ENCODE measurements at places on chromosomes 5 and 9.

- DNase-seq: no peak
Observed at GRCh38 chr5:56273376-56273955, 40.3 kb upstream of the ANKRD55 start.

DNA sequence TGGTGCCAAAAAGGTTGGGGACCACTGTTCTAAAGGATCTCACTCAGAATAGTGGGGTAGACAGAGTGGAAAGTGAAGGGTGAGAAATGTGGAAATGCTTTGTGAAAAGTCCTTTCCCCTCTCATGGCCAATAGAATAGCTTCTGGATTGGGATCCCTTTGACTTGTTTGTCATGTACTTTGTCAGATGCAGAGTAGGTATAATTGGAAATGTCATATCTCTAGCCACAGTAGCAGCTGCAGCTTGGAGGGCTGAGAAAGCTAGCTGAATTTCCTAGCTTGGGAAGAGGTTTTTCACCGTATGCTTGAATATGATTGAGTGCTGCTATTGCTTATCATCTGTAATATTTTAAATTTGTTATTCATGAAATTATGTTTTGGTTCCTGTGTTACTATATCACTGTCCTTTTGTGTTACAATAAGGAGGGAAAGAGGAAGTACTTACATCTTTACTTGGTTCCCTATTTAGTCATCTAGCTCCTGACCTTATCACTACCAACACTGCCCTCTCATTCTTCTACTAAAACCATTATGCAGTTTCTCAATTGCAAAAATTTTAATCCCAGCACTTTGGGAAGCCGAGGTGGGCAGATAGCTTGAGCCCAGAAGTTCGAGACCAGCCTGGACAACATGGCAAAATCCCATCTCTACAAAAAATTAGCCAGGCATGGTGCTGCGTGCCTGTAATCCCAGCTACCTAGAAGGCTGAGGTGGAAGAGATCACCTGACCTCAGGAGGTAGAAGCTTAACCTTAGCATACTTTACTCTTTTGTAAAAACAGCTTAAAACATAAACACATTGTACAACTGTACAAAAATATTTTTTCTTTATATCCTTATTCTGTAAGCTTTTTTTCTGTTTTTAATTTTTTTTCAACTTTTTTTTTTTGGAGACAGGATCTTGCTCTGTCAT is 12.4 kb downstream of the SLC30A5 start:
- no peak for DNase-seq

DNA sequence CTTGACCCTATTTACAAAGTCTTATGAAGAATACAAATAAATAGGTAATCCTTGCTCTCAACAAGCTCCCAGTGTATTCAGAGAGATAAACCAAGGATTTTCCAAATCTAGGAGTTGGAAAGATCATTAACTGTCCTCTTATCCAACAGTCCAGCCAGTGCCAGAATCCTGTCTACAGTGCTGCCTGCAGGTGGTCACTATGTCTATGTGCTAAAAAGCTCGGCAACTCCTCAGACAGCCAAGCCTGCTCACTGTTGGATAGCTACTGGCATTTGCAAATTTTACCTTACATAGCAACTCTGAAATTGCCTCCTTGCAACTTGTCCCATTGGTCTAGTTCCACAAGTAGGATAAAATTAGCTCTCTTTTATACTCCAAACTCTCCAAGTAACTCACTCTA is 187.4 kb downstream of the DCP2 start:
- no peak for DNase-seq

GRCh38 chr5:16870878-16871277 is 65.2 kb downstream of the MYO10 start:
- no peak for DNase-seq

DNA sequence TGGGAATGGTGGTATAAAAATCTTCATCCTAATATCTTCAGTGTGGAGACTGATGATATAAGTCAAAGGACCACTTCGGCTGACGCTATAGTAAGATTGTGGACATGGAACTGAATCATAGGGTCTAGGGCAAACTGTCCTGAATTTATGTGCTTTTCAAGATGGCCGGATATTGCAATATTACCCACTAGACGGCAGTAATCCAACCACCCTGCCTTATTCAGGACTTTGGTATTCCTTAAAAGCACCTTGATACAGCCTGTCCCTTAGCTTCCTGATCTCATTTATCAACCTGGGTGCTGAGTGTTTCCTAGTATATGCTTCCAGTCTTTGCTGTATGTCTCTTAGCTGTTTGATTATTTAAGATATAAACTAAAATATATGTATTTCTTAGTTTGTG is 71.2 kb upstream of the COX7C start:
- DNase-seq: no peak

DNA sequence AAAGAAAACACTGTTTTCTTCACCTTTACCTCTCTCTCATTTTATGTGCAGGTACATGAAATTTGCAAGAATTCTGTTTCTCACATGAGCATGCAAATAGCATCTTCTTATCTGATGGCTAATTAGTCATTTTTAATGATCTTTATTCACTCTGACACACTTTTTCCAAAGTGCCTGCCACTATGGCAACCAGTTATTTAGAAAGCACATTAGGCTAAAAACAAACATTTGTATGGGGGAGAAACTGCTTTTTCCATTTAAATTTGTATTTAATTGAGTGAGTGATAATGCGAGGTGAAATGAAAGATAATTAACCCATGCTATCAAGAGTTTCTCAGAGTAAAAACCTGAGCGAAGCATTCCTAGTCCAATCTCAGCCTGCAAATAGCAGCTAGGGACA is 365.0 kb downstream of the MAT2B start:
- no peak for DNase-seq

DNA sequence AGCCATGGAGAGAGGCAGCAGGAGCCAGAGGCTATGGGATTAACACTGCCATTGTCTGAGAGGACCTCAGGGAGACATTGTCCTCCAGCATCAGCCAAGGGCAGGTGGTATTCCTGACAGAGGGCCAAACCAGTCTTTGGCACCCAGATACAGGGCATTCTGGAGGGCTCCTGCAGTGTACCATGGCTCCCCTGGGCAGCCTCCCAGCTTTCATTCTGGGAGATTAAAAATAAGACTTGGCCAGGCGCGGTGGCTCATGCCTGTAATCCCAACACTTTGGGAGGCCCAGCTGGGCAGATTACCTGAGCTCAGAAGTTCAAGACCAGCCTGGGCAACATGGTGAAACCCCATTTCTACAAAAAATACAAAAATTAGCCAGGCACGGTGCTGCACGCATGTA is 4.2 kb downstream of the MTAP start:
- DNase-seq: no peak

- no peak for DNase-seq
Observed at GRCh38 chr9:129676975-129677374, 11.5 kb downstream of the PRRX2 start.

DNA sequence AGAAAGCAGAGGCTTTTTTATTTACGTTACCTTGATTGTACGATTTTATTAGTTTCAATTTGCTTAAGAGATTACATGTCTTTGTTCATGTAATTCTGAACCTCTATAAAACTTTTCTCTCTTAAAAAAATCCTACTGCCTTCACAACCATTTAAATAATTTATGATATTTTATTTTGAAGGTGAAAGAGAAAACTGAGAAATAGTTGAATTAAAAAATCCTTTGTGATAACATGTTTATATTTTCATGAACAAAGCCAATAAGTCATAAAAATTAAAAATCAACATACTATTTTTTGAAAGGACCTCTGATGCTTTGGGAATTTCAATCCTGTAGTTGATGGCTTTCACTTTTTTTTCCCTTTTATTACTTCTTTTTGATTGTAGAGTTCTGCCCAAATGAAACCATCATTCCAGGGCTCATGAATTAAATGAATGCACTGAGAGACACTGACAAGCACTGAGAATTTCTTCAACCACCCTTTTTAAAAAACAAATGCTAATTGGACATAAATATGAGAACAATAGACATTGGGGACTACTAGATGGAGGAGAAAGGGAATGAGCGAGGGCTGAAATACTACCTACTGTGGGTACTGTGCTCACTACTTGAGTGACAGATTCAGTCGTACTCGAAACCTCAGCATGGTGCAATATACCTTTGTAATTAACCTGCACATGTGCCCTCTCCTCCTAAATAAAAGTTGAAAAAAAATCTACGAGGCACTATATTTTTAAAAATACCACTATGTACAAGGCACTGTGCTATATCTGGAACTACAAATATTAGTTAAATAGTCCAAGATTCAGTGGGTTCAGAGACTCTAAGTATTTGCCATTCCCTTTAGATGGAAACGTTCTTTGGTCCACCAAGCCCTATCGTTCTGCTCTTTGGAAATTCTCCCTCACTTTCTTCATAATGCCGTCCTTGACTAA is 5.9 kb downstream of the CDKN2A start:
- no peak for DNase-seq

DNA sequence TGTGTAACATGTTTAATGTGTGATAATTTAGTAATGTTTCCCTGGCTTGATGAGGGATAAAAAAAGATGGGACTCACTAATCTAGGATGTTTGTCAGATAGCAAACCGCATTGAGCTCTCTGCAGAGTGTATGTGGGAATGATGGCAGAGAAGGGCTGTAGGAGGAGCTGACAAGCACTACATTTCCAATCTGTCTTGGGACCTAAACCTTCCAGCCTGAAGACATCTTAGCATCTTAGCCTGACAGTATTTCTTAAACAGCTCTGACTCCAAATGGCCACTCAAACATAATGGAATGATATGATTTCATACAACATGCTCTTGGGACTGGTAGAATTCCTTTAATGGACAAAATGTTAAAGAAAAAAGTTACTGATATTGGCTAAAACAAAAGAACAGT is 116.7 kb downstream of the PPP2R2B start:
- no peak for DNase-seq

- no peak for DNase-seq
Observed at GRCh38 chr5:57028161-57028560, 76.2 kb upstream of the MIER3 start.

DNA sequence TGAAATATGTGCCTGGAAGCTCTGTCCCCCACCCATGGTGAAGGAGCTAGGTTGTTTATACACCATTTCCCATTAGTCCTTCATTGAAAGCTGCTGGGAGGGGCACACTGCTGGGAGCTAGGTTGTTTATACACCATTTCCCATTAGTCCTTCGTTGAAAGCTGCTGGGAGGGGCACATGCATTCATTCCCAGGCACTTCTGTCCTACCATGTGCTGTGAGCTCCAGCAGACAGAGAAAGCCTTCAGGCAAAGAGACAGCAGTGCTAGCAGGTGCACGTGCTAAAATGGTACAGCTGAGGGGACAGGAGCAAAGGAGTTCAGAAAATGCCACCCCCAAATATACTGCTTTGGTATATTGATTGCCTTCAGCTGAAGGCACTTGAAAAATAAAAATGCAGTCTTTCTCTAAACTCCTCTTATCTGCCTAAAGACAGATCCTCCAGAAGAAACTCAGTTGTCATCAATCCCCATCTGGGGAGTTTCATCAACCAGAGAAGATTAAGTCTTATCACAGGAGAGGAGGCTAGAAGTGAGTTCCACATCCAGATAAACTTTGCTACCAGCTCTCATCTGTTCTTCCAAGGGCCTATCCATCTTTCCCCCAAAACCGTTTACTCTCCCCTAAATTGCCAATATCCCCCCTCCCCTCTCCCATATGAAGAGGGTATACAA is 27.7 kb upstream of the DAPK1 start:
- no peak for DNase-seq

DNA sequence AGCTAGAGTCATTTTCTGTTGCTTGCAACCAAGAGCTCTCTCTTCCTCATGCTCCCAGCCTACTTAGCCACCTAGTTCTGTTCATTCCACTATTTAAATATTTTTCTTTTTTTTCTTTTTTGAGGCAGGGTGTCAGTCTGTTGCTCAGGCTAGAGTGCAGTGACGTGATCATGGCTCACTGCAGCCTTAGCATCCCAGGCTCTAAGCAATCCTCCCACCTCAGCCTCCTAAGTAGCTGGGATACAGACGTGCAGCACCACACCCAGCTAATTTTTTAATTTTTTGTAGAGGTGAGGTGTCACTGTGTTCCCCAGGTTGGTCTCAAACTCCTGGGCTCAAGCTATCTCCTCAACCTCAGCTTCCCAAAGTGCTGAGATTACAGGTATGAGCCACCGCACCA is 5.1 kb upstream of the F12 start:
- no peak for DNase-seq

DNA sequence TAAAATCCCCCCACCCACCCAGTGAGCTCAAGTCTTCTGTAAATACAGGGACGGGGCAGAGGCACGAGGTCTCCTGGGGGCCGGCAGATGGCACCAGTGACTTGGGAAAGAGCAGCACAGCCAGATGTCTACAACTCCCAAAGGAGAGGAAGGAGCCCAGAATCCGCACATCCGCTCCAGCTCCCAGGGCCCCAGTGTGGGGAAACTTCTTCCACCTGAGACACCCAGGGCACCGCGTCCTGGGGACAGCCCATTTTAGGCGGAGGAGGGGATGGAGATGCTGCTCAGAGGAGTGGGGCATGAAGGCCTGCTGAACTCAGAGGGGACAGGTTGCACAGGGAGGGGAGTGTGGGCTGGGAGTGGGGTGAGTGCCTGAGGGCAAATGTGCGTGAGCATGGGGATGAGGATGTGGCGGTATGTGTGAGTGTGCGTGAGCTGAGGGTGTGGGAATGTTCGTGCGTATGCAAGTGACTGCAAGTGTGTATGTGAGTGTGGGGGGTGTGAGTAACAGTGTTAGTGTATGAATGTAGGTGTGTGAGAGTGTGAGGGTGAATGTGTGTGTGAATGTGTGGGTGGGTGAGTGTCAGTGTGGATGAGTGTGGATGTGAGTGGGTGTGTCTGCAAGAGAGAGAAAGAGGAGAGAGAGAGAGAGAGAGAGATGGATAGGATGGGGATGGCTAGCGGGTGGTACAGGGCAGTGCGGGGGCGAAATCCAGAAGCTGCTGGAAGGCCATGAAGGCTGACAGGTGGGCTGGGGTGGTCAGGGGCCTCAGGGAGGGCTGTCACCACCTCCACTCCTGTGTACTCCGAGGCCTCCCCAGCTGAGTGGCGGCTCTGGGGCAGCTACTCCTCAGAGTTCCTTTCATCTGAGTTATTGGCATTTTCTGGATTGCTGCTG is 63.5 kb downstream of the DUSP1 start:
- no peak for DNase-seq

DNA sequence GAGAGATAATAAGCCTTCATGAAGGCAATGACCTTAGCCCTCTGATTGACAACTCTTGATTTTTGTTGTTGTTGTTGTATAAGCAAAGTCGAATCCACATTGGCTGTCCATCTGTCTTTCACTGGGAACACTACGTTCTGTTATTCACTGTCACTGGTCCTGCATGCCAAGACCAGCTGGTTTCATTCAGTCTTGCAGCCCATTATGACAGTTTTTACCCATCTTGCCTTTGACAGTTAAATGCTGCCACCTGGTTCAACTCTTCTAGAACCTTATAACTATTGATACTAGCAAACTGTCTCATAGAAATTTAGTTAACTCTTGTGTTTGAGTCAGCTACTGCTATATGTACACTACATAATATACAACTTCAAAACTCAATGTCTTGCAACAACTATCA is 382.3 kb upstream of the CDH10 start:
- DNase-seq: no peak

GRCh38 chr5:66285343-66285922 is 141.3 kb downstream of the SREK1 start:
- no peak for DNase-seq

GRCh38 chr9:113369855-113370140 is 7.0 kb downstream of the HDHD3 start:
- DNase-seq: no peak

- no peak for DNase-seq
Observed at GRCh38 chr9:129026442-129027223, 1.5 kb downstream of the SH3GLB2 start.

GRCh38 chr5:32833663-32834062 is 122.5 kb downstream of the NPR3 start:
- DNase-seq: no peak
